Effector CD8-positive, alpha-beta T cell (primary cell): ENCODE measurements at places on chromosomes 16 and 17.

- DNase-seq = no peak
These were observed 57.0 kb upstream of the CLEC19A start for GRCh38 chr16:19228575-19228974.

GRCh38 chr16:86020971-86021370 is 122.0 kb downstream of the IRF8 start:
- no peak for DNase-seq

DNA sequence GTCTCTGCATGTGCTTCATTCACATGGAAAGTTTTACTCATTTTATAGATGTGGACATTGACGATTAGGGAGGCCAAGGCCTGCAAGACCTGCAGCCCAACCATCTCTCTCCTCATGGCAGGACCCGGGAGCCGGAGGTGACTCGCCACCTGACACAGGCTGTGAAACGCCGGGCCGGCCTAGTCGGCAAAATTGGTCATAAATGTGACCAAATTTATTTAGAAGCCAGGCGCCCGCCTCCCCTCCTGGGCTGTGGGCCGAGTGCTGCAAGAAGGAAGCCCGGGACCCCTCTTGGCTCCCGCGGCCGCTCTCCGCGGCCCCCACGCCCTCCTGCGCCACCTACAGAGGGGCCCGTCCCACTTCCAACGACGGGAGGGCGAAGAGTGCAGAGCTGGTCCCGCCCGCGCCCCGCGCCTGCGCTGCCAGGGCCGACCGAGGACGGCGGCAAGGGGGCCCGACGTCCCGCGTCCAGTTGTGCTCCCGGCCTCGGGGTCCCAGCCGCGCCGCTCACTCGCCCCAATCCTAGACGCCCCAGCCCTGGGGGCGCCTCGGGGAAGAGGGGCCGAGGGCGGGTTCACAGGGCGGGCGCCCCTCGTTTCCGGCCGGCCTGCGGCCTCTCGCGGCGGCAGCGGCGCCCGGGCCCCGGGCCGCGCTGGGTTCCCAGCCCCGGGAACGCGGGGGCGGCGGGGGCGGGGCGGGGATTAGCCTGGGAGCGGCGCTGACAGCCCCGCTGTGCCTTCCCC is 47.5 kb downstream of the WNT3 start:
- DNase-seq = no peak

GRCh38 chr17:49564638-49565037 is 11.0 kb upstream of the NXPH3 start:
- no peak for DNase-seq

DNA sequence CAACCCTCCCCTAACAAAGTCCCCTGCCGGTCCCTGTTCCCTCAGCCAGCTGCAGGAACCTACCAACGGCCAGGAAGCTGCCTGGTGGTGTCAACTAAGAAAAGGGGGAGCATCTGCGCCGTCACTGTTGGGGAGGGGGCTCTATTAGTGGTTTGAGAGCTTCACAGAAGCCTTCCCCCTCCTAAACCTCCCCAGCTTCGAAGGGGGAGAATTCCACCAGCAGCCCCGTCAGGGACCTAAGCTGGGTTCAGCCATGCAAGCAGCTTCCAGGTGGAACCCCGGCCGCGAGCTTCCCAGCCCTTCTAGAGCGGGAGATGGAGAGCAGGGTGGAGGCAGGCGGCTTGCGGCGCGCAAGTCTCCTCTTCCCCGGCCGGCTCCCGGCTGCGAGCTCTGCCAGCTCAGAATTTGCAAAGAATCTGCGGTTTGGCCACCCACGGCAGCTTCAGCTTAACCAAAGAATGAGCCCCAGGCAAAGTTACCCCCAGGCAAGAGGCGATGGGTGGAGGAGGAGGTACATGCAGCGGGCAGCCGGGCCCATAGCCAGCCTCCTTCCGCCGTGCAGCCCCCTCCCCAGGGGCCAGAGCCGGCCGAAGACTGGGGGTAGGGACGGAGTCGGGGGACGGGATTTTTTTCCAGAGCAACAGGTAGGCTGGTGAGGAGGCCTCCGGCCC is 33.7 kb downstream of the DDX19A start:
- peak; percentile 34 for DNase-seq
